ENCODE measurements at places on chromosomes 11 and 22. TPM values are rescaled to one million over a fixed set of nuclear protein-coding genes. Genes with fewer than 3 reads are reported as not detected.
A peak's percentile ranks its signal among the peaks of the same experiment; 100 is the strongest.

DNA sequence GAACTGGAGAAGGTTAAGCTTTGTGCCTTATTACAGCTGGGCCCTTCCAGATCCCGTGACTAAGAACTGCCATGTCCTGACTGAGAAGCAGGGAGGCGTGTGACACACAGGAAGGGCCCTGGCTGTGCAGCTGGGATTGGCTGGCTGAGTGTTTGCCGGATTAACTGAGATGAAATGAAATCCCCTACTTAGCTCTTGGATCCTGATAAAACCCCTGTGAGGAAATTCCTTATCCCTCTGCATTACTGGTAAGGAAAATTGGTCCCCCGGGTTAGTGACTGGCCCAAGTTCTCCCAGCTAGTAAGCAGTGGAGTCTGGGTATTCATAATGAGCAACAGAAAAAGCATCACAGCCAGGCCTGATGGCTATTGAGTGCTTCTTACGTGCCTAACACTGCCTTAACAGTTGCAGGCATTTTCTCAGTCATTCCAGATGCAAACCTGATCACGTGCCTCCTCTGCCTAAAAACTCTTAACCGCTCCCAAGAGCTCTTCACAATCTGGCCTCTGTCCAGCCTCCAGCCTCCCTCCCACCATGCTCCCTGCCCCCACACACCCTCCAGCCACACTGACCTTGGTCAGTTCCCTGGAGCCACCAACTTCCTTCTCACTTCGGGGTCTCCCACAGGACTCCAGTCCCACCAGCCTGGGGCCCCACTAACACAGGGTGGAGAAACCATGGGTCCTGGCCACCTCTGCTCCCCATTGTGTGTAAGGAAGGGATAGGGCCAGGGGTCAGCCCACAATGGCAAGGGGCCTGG is 37.8 kb downstream of the ARRB1 start:
- DNase-seq: peak; percentile 26

DNA sequence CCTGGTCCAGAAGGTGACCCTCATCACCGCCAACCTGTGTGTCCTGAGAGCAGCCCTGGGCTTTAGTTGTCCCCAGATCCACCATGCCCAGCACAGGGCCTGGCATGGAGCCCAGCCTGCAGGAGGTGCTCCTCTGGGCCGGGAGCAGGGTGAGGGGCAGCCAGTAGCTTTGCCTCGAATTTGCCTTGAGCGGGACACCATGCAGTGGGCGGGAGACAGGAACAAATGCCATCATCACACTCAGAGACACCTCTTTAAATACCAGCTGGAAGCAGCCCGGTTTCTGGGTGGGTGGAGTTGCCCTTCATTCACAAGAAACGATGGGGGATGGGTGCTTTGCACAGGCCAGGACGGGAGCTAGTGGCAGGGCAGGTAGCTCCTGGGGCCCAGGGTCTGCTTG is 19.3 kb downstream of the FLRT1 start:
- no peak for DNase-seq

GRCh38 chr11:33438301-33438700 is 181.1 kb downstream of the HIPK3 start:
- no peak for DNase-seq

- no peak for DNase-seq
Measured at GRCh38 chr11:26780376-26781085, 58.7 kb upstream of the SLC5A12 start.

- peak; percentile 19 for DNase-seq
Measured at GRCh38 chr22:21760640-21761039, 25.0 kb upstream of the YPEL1 start.

DNA sequence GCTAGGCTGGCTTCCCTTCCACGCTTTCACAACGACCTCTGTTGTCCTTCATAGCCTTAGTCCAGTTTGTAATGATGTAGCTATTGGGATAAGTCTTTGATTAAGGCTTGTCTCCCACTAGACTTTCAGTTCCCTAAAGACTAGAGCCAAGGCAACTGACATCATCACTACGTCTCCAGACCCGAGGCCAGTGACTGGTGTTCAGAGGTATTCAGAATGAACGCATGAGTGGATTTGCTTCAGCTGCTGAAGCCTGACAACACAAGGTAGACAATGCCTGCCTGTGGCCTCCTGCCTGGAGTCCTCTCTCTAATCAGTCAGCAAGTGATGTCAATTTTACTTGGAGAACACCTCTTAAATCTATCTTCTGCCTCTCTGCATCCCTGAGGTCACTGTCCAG is 13.6 kb downstream of the EFCAB6 start:
- DNase-seq: peak; percentile 87

GRCh38 chr11:2954263-2954662 is 25.0 kb upstream of the PHLDA2 start:
- DNase-seq: no peak

GRCh38 chr11:36475192-36475591 is 34.9 kb downstream of the TRAF6 start:
- DNase-seq: no peak

GRCh38 chr11:125304136-125304535 is 139.6 kb downstream of the PKNOX2 start:
- DNase-seq: no peak

GRCh38 chr11:19243143-19243542 is 2.4 kb upstream of the E2F8 start:
- DNase-seq: no peak

DNA sequence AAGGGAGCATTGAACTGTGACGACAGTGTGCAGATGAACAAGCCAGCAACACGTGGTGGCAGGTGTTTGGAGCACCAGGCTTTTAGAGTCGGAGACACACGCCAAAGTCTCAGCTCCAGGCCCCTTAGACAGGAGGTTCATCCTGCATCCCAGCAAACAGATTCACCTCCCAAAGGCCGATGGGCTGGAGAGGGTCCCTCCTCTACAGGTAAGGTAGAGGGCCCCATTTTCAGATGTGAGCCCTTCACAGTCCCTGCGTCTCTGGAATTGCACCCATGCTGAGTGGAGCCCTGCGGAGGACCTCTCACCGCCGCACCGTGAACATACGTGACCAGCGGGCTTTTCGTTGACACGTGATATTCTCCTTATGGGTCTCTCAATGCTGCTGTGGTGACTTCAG is 109.0 kb upstream of the B3GAT1 start:
- DNase-seq: no peak

- no peak for DNase-seq
Measured at GRCh38 chr11:59616396-59616982, 915 bp upstream of the OSBP start.

GRCh38 chr22:36563444-36563843 is 34.5 kb upstream of the EIF3D start:
- no peak for DNase-seq

The SPDYC gene
- total RNA-seq: not detected

The SPTBN2 gene
- total RNA-seq: 88.6 TPM

The OR52N4 gene
- total RNA-seq: not detected
